ENCODE measurements at places on chromosomes 3 and 15.

DNA sequence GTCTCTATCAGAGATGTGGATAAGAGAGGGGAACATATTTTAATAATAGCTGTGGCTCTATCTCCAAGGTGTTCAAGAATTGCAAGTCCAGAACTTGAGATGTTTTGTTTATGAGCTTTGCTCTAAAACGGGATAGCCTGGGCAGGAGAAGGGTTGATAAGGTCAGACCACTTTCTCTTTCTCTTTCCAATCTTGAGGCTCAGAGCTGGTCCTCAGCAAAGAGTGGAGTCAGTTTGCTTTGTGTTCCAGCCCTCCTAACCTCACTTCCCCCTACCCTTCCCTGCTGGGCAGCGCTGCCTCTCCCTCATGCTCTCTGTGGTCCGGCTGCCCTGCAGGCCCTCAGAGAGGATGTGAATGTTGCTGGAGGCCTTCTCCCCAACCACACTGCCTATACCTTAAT, 13.8 kb downstream of the KLHL6 start:
- no peak for DNase-seq

GRCh38 chr3:16122155-16122554, 52.3 kb upstream of the GALNT15 start:
- no peak for DNase-seq

DNA sequence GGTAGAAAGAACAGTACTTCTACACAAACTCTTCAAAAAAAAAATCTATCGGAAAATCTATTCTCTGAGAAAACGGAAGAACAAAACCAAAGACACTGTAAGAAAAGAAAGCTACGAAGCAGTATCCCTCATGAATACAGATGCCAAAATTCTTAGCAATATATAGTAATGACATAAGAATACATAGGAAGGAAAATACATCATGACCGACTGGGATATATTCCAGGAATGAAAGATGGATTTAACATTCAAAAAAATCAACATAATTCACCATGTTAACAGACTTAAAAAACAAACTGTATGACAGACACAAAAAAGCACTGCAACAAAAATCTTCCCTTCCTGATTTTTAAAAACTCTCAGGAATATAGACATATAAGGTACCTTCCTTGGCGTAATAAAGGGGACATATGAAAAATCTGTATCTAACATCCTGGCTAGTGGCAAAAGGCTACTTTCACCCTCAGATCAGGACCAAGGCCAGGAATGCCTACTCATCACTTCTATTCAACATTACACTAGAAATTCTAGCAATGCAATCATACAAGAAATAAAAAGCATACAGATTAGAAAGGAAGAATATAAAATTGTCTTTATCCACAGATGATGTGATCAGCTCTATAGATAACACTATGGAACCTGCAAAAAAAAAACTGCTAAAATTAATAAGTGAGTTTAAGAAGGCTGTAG, 77.6 kb upstream of the XXYLT1 start:
- DNase-seq: no peak

DNA sequence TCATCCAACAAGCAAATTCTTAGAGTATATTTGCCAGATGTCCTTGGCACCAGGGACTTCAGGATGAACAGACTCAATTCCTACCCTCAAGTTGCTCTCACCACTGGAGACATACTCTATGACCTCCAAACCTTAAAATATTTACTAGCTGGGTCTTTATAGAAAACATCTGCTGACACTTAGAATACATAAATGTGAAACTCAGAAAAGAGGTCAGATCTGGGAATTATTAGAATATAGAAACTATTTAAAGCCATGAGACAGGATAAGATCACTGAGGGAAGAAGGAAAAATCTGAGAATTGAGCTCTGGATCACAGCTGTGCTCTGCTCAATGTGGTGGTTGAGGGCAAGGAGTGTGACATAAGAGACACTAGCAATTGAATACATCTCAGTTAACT, 695.4 kb upstream of the UBE2E2 start:
- DNase-seq: no peak

DNA sequence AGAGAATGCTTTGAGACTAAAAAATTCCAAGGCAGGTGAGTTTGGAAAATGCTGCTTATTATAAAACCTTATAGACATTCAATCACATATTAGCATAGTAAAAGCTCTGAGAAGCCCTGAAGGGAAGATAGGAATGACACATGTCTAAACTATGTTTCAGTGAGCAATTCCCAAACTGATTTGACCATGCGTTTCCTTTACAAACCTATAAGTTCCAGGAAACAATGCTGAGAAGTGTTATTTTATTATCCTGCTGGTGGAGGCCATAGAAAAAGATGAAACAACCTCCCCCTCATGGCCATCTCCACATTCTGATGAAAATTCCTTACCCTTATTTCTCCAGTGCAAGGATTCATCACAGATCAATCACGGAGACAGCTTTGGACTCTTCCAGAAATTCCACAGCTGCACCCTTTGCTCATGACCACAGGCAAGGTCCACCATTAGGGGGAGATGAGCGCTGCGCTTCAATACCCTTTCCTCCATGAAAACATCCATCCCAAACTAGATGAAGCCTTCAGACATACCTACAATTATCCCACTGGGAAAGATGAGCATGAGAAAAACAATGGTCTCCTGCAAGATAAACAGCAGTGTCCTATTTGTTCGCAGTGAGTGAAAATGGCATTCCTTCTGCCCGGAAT, 372.1 kb downstream of the MAGI1 start:
- DNase-seq: no peak

GRCh38 chr15:99076109-99076508, 28.8 kb upstream of the SYNM start:
- DNase-seq: no peak

DNA sequence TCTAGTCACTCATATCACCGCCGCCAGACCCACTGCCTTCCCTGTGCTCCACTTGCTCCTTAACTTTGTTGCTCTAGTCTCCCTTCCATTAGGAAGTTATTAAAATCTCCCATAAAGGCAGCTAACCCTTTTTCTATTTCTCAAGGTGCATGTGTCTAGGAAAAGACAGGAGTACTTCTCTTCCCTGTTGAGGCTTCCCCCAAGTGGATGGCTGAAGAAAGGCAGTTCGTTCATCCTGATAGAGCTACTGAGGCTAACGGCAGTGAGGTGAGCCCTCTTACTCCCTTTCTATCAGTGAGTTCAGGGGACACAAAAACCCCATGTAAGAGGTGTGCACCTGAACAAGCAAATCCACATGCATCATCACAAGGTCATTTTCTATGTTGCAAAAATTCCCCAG, 397.8 kb downstream of the IGSF11 start:
- no peak for DNase-seq

DNA sequence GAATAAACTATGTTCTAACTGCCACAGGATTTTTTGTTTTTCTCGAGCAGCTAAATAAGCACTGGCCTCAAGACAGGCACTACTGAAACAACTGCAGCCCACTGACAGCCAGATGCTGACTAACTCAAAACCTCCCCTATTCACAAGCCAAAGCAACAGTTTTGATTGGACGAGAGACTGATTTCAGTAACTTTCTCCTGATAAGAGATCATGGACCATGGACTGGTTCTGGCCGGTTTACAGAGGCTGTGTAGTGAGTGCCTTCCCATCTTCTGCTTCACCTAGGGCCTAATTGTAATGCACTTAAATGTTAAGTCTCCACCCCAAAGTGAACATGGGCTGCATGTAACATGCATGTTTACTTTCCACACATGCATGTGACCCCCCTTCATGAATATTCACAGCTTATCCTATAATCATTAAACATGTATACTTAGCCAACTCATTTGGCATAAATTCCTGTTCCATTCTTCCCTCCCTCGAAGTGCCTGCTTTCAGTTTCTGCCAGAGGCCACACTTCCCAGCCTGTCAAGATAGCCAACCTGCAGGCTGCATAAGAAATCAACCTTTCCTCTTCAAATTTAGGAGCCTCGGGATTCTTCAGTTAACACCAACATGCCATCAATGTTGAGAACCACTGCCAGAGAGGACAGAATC, 108.2 kb downstream of the ULK4 start:
- DNase-seq: no peak

DNA sequence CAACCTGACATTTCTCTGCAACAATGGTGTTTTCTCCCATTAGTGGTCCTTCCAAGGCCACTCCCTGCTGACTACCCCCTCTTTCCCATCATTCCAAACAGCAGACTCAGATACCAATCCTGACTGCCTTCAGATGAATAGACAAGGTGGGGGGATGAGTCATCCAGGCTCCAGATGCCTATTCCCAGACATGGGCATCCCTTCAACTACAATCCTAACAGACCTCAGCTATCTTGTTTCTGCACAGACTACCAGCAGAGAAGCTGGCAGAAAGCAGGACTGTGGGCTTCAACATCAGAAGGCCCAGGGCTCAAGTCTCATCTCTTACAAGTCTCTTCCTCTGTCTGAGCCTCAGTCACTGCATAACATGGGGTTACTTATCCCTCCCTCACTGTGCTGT, 2.2 kb downstream of the RBP1 start:
- no peak for DNase-seq

- no peak for DNase-seq
Measured at GRCh38 chr3:47523310-47524073, 10.0 kb upstream of the ELP6 start.

GRCh38 chr15:74272812-74273211, 36.7 kb downstream of the CCDC33 start:
- no peak for DNase-seq

DNA sequence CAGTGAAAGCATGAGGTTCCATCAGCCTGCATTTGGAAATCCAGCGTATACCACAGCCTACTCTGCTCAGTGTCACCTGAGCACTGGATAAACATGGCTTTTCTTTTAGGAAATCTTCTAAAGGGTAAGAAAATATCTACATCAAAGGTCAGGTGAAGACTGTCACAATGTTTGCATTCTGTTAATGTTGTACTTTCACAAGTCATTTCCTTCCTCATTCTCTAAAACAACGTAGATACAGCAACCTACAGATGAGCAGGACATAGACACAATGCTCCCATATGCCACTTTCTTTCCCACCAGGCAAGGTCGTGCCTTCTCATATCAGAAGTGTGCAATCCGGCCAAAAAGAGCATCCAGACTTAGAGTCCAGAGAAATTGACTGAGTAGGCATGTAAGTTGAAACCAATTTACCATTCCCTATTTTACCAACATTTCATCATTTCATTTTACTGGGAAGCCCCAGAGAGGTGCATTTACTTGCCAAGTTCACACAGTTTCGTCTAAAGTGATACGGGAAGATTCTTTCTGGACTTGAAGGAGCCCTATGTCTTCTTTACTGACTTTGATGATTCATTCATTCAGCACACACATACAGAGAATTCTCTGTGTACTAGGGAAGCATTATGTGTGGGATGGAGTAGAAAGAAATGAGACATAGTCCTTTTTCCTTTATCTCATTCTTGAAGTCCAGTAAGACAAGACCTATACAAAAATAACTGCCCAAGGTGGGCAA, 30.6 kb upstream of the LPP start:
- DNase-seq: no peak
